ENCODE measurements at places on chromosomes 7 and 10. TPM values are rescaled to one million over a fixed set of nuclear protein-coding genes. Genes with fewer than 3 reads are reported as not detected.

KAZALD1 gene
- 7.3 TPM for total RNA-seq

CYP3A4 gene
- total RNA-seq = not detected

IL6 gene
- total RNA-seq = 0.44 TPM

RNF148 gene
- 0.49 TPM for total RNA-seq

TFPI2 gene
- 1.1 TPM for total RNA-seq

SLC13A4 gene
- total RNA-seq = 0.08 TPM

CCSER2 gene
- total RNA-seq = 252 TPM

AGFG2 gene
- 21.9 TPM for total RNA-seq

LIPK gene
- total RNA-seq = not detected

SFTPD gene
- 0.96 TPM for total RNA-seq

CPA2 gene
- total RNA-seq = 0.87 TPM

GPR85 gene
- total RNA-seq = 0.61 TPM

GNAT3 gene
- total RNA-seq = not detected

ITGB8 gene
- total RNA-seq = 3.8 TPM

FAM13C gene
- 5.8 TPM for total RNA-seq

GAD2 gene
- not detected for total RNA-seq

WNT16 gene
- not detected for total RNA-seq

PLAC9 gene
- total RNA-seq = 25.7 TPM

SPDYE8 gene
- not detected for total RNA-seq

FAS gene
- total RNA-seq = 3.9 TPM

OPN4 gene
- total RNA-seq = 0.11 TPM

TET1 gene
- total RNA-seq = 1.9 TPM

MPP7 gene
- total RNA-seq = 12.8 TPM

SVIL gene
- 378 TPM for total RNA-seq

PAX2 gene
- not detected for total RNA-seq

ATP6V0A4 gene
- total RNA-seq = not detected

SORCS1 gene
- 1.4 TPM for total RNA-seq

CD36 gene
- 925 TPM for total RNA-seq

LUC7L2 gene
- 45.0 TPM for total RNA-seq

MRLN gene
- not detected for total RNA-seq

UCMA gene
- not detected for total RNA-seq
